ENCODE measurements at places on chromosomes 16 and 17. TPM values are rescaled to one million over a fixed set of nuclear protein-coding genes. Genes with fewer than 3 reads are reported as not detected.

Gene TBX4
- total RNA-seq, result 35.2 TPM

GRCh38 chr17:36111068-36111490 lies 7.5 kb downstream of the CCL4 start:
- H3K27me3 ChIP-seq, result no peaks in the 10 kb centered on the region
- no peak overlapping the region for H3K4me3 ChIP-seq
- no peaks in the 10 kb centered on the region for H3K36me3 ChIP-seq
- no peaks in the 10 kb centered on the region for H3K4me1 ChIP-seq

DNA sequence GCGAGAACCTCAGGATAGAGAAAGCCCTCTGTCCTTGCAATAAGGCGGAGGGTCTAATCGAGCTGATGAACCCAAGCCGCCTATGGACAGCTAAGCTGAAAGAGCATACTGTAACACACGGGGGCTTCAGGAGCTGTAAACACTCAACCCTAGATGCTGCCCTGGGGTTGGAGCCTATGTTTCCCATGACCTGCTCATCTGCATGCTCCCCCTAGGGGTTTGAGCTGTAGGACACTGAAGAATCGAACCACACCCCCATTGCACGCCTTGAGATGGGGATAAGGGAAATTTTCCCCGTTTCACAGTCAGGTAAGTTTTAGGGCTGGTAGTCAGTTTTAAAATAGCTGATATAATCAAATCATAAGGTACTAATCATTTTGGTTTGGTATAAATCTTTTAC lies 675.6 kb upstream of the CDH8 start:
- no peaks in the 10 kb centered on the region for H3K36me3 ChIP-seq
- DNase-seq, result no peak
- H3K27ac ChIP-seq, result no peak overlapping the region
- no peak overlapping the region for H3K4me3 ChIP-seq
- no peaks in the 10 kb centered on the region for H3K4me1 ChIP-seq
- no peaks in the 10 kb centered on the region for H3K27me3 ChIP-seq

DNA sequence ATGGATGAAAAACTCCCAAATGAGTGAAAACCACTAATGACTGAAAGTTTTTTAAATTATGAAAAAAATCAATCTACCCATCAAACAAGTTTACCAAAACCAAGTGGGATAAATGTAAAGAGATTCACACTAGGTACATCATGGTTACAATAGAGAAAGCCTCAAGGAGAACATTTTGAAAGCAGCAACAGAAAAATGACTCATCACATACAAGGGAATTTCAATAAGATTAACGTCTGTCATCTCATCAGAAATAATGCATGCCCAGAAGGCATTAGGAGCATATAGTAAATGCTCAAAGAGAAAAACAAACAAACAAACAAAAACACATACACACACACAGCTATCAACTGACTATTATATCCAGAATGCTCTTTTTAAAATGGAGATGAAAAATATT lies 261.8 kb upstream of the KIF2B start:
- no peaks in the 10 kb centered on the region for H3K4me1 ChIP-seq
- H3K27me3 ChIP-seq, result no peaks in the 10 kb centered on the region
- H3K36me3 ChIP-seq, result no peaks in the 10 kb centered on the region
- DNase-seq, result no peak
